Substantia nigra (tissue), 51 donors: ENCODE measurements at places on chromosomes 12 and 14.
A peak's percentile ranks its signal among the peaks of the same experiment; 100 is the strongest.

GRCh38 chr12:74689071-74689655, 151.5 kb downstream of the ATXN7L3B start:
- DNase-seq = no peak

GRCh38 chr12:38607295-38607694, 290.7 kb downstream of the ALG10B start:
- DNase-seq = no peak

DNA sequence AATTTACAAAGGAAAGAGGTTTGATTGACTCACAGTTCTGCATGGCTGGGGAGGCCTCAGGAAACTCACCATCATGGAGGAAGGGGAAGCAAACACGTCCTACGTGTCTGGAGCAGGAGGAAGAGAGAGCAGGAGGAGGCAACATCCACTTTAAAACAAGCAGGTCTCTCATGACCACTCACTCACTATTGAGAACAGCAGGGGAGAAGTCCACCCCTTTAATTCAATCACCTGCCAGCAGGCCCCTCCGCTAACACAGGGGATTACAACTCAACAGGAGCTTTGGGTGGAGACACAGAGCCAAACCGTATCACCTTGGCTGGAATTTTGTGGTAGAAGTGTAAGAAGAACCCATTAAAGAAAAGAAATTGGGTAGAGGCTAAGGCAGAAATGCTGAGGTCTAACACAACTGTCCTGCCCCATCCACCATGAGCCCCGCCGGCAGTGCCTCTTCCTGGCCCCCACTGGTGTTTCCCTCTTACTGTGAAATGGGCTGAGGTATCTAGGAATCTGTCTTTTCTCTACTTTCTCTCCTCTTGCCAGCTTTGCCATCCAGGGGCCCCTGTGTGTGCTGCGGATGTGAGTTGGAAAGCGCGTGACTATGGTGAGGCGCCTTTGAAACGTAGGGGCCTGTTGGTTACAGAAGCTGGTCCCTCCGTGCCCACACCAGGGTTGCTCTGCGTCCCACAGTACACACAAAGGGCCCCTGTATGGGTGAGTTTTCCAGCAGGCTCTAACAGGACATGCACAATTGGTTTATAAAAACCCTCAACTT, 108.0 kb upstream of the TMEM132D start:
- no peak for DNase-seq

DNA sequence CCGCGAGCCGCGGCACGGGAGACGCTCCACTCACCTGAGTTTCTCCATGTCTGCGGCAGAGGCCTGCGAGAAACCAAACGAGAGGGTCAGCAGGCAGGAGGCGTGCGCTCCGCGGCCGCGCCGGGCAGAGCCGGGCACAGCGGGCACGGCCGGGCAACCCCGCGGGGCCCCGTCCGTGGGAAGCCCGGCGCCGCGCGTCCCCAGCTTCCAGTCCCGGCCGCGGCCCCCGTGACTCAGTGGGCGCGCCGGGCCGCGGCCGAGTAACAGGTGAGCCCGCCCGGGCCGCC, 19.4 kb downstream of the BEGAIN start:
- DNase-seq = no peak

DNA sequence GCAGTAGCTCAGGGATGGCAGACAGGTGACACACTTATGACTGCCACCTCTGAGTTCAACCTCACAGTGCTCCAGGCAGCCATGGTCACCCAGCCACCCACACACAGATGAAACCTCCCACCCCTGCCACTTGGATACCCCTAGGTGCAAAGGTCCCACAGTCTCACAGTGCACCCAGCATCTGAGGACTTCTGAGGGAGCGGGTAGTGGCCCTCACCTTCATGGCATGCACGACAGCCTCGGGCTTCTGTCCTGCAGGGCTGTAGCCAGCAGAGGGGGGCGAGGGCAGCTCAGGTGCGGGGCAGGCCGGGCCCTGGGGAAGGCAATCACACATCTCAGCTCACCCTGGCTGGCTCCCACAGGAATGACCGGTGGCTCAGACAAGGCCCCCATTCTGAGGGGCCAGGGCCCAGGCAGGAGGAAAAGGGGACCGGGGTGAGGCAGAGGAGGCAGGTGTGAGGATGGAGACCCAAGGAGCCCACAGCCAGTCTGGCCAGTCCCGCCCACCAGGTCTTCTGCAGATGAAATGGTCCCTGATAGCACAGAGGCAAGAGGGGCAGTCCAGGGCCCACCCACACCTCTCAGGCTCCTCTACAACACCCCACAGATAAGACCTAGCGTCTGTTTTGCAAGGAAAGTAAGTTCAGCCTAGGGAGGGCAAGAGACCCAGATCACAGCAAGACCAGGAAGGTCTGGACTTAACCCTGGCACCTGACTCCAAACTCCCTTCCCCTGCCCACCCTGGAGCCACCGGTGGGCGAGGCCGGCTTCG, 35.8 kb downstream of the CCNK start:
- DNase-seq = no peak

DNA sequence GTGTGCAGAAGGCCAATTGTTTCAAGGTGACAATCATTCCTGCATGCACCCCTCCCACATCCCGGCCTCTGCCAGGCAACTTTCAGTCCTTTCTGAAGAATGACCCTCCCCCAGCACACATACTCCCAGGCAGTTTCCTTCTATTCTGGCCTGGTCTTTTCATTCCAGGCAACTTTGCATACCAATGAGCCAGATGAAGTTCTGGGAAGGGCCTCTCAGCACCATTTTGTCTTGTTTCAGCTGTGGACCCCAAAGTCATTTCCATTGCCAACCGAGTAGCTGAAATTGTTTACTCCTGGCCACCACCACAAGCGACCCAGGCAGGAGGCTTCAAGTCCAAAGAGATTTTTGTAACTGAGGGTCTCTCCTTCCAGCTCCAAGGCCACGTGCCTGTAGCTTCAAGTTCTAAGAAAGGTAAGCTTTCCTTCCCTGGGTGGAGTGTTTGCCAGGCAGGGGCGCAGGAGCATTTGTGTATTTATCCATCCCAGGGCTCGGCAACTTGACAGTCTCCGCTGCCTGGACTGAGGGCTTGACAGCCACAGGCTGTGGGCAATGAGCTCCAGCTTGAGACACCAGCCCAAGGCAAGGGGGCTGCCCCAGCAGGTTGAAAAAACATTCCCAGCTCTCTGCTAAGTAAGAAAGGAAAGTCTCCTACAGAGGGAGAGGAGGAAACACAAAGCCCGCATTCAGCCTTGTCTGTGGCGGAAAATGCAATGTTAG, 16.4 kb downstream of the BCL2L14 start:
- DNase-seq = no peak

DNA sequence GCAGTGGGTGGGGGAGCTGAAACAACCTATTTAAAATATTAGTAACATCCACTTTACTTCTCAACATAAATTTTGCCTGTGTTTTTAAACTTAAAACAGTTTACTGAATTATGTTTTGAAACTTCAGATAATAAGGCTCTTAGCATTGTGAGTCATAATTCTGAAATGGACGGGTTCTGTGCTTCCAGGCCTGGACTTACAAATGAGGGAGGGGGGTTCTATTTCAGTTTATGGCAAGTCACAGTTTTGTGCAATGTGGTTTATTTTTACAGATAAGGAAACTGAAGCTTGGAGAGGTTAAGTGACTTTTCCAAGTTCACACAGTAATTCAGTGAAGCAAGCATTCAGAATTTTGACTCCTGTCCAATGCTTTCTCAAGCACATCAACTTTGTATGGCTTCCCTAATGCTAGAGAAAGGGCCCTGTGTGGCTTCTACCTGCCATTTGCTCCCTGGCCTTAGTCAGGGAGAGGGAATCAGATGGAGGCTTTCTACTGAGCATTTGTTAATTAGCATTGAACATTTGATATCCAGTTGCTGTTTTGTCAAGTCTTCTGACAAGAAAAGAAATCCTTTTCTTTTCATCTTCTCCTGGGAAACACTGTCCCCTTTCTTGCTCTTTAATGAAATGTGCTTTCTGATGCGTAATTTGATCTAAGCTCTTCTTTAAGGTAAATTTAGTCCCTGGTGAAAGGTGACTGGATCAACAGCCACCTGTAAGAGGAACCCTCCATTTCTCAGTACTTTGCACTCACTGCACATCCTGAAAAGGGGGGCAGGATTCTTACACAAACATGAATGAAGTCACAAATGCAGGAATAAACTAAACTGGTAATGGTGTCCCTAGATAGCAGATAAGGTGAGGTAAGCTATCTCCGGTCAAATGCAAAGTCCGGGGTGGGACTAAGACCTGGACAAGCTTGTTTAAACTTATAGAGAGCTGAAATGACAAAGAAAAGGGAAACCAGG, 2.5 kb upstream of the SALL2 start:
- DNase-seq = no peak

GRCh38 chr12:40099423-40099853, 6.4 kb downstream of the SLC2A13 start:
- DNase-seq = no peak

DNA sequence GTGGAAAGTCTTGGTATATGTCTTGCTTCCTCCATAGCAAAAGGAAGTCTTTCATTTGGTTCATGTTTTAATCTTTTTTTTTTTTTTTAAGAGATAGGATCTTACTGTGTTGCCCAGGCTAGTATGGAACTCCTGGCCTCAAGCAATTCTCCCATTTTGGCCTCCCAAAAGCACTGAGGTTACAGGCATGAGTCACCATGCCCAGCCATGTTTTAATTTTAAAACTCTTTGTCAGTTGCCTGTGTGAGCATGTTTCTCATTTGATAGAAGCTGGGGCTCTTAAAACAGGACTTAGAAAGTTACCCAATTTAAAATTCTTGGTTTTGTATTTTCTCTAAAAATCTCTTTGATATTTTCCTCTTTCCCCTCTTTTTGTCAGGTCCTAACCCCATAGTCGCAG, 45.0 kb upstream of the REP15 start:
- no peak for DNase-seq

- no peak for DNase-seq
Measured at GRCh38 chr14:101029668-101030290, 126.3 kb upstream of the RTL1 start.

GRCh38 chr14:20681348-20682126, 2.8 kb upstream of the RNASE4 start:
- peak; percentile 86 for DNase-seq

- no peak for DNase-seq
Measured at GRCh38 chr14:80981673-80982072, 26.3 kb downstream of the TSHR start.

GRCh38 chr12:133221241-133221640, 14.4 kb downstream of the ANHX start:
- DNase-seq = no peak

- no peak for DNase-seq
Measured at GRCh38 chr12:61414470-61414869, 845.7 kb upstream of the USP15 start.

DNA sequence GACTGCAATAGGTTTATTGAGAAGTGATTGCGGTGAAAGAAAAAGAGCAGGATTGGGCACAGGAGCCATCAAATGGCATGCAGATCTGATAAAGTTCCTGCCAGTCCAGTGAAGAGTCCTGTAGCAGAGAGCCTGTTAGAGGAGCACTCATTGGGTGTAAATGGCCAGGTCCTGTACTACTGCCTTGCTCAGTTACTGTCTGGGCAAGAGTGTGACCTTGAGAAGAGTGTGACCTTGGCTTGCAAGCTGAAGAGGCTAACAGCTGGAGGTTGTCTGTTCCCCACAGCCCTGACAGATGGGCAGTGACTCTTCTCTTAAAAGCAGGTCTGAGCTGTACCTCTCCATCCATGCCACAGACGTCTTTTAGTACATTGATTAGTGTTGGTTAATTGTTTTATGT, 148.6 kb upstream of the SLC38A2 start:
- no peak for DNase-seq

DNA sequence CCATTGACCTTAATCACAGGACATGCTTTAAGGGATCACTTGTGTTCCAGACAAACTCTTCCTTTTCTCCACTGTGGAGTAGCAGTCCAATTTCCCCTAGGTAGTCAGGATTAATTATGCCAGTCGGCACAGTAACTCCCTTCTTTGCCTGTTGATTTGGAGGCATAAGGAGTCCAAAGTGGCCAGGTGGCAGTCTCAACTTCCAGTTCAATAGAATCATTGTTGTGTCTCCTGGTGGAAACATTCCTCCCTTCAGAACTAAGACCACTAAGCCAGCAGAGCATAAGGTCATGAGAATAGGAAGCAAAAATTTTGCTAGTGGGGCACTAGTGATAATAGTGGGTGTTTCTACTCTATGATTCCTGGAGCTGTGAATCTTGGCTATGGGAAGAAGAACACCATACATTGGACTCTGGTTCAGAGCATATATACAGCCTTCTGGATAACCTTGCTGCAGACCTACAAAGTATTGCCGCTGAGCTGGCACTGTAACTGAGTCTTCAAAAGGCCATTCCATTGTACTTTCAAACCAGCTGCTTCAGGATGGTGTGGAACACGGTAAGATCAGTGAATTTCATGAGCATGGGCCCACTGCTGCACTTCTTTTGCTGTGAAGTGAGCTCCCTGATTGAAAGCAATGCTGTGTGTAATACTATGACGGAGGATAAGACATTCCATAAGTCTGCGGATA, 147.3 kb upstream of the MAX start:
- DNase-seq = no peak

GRCh38 chr12:1948883-1949282, 30.4 kb upstream of the CACNA2D4 start:
- DNase-seq = no peak

DNA sequence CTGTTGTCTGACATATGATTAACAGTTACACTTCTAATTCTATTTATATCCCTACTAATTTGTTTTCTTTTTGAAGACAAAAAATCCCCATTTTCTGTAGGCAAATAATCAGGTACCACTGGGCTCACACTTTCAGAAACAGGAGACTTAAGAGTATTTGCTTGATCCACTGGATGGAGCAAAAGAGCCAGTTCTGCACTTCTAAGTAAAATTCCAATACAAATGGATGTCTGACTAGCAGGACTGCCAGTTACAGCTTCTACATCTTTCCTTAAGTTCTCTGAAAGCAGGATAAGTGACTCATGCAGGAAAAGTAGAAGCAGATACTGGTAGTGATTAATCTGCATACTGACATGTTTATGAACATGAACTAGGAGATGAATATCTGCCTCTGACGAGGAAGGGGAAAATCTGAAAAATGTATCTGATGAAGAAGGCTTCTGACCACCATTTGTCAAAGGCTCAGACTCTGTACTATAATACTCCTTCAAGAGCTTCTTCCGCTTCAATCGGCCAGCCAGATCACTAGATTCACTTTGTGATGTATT, 73.8 kb upstream of the ANKS1B start:
- no peak for DNase-seq

DNA sequence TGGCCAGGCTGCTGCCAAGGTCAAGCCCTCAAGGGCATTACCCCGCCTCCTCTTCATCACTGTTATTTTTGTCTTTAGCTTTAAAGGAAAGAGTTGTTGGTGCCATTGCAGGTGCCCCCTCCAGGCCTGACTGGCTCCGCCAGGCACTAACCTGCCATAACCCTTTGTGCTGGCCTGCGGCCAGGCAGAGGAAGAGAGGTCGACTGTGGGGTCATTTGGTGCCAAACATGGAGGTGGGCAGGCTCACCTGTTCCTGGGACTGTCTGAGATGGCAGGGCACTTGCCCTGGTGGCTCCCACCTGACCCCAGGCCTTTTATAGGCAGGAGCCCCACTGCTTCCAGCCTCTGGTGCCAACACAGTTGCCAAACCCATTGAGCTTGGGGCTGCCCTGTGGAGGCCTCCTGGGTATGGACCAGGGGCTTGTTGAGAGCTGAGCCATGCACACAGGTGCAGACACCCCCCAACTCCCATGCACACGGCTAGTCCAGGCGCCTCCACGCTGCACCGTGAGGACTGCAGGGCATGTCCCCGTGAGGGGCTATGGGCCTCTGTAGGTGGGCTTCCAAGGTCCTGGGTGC, 29.4 kb upstream of the PLD4 start:
- no peak for DNase-seq
